WTC11 (cell line): ENCODE measurements at places on chromosomes 3 and 15. TPM values are rescaled to one million over a fixed set of nuclear protein-coding genes. Genes with fewer than 3 reads are reported as not detected.

The ACSBG1 gene
- total RNA-seq, result 4.1 to 5.8 TPM (median 5.0 TPM) in 3 replicates

DNA sequence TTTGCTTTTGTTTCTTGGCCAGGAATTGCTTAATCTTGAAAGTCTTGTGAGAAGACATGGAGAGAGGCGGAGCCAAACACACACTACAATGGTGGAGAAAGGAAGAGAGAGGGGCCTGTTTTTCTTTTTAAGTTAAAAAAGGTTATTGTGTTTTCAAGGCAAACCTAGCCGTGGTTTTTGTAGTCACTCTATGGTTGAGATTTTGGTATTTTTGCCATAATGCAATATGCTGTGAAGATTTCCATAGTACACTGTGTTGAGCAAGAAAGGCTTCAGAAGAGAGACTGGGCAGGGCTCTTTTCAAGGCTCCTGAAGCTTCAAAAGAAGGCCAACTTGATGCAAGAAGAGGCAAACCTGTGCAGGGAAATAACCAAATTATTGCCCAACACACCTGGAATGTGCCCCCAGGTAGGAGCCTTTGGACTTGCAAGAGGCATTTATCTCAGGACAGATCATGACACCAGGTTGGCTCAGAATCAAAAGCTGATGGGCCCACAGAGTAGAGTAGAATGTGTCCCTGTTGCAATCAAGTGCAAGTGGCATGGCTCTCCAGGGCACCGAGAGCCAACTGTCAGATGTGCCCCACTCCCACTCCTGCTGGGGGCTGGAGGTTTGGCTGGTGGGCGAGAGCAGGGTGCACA, 22.1 kb downstream of the AMOTL2 start:
- DNase-seq, result no peak

DNA sequence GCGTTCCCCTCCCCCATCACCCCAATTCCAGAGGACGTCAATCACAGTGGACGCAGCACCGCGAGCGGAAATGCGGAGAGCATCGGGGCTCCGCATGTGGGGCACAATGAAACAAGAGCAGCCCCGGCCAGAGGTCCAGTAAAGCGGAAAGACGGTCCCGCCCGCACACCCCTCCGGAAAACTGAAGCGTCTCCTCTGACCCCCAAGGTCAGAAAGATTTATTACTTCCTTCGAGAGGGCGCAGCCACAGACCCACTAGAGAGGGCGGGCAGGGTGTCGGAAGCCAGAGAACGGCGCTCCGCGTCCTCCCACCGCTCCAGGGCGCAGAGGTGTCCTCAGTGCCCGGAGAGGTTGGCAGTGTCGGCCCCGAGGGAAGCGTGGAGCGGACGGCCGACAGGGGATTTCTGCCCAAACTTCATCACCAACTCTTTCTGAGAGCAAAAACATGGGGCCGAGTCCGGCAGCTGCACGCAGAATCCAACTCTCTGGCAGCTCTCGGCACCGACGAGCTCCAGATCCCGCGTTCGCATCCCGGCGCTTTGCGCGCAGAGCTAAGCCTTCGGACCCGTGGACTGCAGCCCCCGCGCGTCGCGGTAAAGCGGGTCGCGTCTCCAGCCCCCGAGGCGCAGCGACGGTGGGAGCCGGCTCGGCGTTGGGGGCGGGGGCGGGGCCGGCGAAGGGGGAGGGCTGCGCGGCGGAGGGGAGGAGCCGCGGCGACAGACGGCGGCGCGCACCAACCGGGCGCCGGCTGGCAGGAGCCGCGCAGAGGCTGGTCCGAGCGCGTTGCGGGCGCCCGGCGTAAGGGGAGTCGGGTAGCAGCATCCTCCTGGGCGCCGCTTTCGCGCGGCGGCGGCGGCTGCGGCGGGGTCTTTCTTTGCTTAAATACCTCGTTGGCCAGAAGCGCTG, at the start of gene CHST2:
TSS of gene CHST2 (plus strand) at position 763 of the 906 bp plus-strand sequence. CDS start 1,046 bp downstream, outside the sequence.
- DNase-seq, result peak; percentile 81

DNA sequence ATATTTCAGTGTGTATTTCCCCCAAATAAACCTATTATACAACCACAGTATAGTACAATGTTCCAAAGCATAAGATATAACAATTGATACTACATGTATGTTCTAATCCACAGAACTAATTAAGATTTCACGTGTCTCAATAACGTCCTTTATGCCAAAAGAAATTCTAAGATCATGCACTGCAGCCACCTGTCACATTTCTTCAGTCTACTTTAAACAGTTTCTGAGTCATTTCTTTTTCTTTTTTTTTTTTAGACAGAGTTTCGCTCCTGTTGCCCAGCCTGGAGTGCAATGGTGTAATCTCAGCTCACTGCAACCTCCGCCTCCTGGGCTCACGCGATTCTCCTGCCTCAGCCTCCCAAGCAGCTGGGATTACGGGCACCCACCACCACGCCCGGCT, 190.2 kb downstream of the STAG1 start:
- DNase-seq, result no peak
